Testis (tissue), 5 donors: ENCODE measurements at places on chromosomes 2 and 18.

DNA sequence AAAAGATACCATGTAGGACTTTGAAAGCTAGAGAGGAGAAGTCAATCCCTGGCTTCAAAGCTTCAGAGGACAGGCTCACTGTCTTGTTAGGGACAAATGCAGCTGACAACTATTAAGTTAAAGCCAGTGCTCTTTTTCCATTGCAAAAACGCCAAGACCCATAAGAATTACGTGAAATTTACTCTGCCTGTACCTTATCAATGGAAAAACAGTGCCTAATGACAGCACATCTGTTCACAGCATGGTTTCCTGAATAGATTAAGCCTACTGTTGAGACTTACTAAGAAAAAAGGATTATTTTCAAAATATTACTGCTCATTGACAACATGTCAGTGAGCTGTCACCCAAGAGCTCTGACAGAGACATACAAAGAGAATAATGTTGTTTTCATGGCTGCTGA lies 52.9 kb downstream of the ANKRD12 start:
- H3K27ac ChIP-seq = no peak overlapping the region
- no peak for DNase-seq
- no peaks in the 10 kb centered on the region for H3K4me1 ChIP-seq
- no peak overlapping the region for H3K4me3 ChIP-seq

- H3K4me3 ChIP-seq = no peak overlapping the region
- H3K4me1 ChIP-seq = no peaks in the 10 kb centered on the region
- no peak overlapping the region for H3K27ac ChIP-seq
- no peak for DNase-seq
- H3K36me3 ChIP-seq = no peaks in the 10 kb centered on the region
- no peaks in the 10 kb centered on the region for H3K27me3 ChIP-seq
These were observed 243.4 kb downstream of the ALPK2 start for GRCh38 chr18:58385472-58385871.

- no peaks in the 10 kb centered on the region for H3K36me3 ChIP-seq
- H3K4me3 ChIP-seq = no peak overlapping the region
- peaks cover 10% of the 10 kb centered on the region for H3K4me1 ChIP-seq
- H3K27ac ChIP-seq = no peak overlapping the region
These were observed 81.6 kb upstream of the ALPP start for GRCh38 chr2:232296776-232297525.

DNA sequence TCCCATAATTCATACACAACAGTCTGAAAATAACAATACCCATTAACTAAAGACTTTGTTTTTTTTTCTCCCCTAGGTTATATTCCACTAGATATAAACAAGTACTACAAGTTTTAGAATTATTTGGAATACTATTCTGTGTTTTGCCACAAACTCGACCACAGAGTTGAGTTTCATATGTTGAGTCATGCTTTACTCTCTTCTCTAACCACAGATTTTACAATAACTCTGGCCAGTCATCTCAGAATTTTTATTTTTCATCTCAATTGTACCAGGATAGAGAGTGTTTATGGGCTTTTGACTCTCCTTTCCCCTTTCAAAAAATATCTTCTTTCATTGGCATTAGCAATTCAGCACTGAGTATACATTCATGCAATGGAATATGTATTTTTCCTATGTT lies 348.7 kb upstream of the GALNT5 start:
- H3K36me3 ChIP-seq = no peaks in the 10 kb centered on the region
- H3K4me1 ChIP-seq = no peaks in the 10 kb centered on the region
- H3K4me3 ChIP-seq = no peak overlapping the region
- no peaks in the 10 kb centered on the region for H3K27me3 ChIP-seq
- H3K27ac ChIP-seq = no peak overlapping the region
- DNase-seq = no peak

- no peaks in the 10 kb centered on the region for H3K36me3 ChIP-seq
- H3K27me3 ChIP-seq = no peaks in the 10 kb centered on the region
- no peaks in the 10 kb centered on the region for H3K4me1 ChIP-seq
- DNase-seq = peak; percentile 80
- H3K27ac ChIP-seq = no peak overlapping the region
These were observed 447.5 kb upstream of the FSIP2 start for GRCh38 chr2:185291035-185291647.

DNA sequence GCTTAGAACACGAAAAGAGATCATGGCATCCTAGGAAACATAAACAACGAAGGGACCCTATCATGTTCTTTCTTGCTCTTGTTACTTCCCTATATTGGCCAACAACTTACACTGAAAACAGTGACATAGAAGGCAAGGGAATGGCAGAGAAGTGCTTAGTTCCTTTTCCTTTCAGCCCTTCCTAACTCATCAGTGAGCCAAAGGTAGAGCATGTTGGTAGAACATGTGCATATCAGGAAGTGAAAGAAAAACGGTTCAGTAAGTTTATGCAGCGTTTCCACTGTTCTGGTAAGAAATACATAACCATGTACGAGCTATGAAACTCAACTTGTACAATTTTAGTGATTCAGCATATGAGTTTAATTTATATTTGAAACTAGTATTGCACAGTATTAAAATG lies 21.7 kb downstream of the AKAIN1 start:
- DNase-seq = no peak
- no peak overlapping the region for H3K27ac ChIP-seq
- H3K4me1 ChIP-seq = no peaks in the 10 kb centered on the region
- no peaks in the 10 kb centered on the region for H3K27me3 ChIP-seq
- no peaks in the 10 kb centered on the region for H3K36me3 ChIP-seq

GRCh38 chr2:195848119-195848899 lies 191.3 kb downstream of the SLC39A10 start:
- no peak overlapping the region for H3K4me3 ChIP-seq
- H3K36me3 ChIP-seq = no peaks in the 10 kb centered on the region
- H3K4me1 ChIP-seq = no peaks in the 10 kb centered on the region
- H3K27me3 ChIP-seq = no peaks in the 10 kb centered on the region
- no peak for DNase-seq
